ENCODE measurements at places on chromosomes 3 and 15.

DNA sequence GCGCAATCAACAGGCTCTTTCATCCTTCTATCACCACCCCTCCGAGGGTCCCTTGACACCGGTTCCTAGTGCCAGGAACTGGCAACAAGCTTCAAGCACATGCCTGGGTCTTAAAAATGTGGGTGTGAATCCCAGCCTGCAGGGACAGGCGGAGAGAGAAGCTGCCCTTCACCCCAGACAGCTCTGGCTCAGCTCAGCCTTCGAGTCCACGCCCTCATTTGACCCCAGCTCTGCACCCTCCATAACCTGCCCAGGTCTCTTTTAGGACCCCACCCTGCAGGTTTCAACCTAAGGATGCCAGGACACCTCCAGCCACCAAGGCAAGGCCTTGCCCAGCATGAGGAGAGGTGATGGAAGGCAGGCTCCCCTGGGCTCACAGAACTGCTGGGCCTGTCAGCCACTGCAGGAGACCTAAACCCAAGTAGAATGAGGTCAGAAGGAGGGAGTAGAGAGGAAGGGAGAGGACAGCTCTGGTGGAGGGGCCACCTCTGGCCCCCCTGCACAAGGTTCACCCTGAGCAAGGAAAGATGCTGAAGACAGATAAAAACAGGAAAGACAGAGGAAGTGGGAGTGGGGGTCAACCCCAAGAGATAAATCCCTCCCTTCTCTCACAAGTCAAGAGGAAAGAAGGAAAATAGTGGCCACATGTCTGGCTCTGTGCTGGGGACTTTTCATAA, 2.6 kb upstream of the LOXL1 start:
- no peak for DNase-seq

DNA sequence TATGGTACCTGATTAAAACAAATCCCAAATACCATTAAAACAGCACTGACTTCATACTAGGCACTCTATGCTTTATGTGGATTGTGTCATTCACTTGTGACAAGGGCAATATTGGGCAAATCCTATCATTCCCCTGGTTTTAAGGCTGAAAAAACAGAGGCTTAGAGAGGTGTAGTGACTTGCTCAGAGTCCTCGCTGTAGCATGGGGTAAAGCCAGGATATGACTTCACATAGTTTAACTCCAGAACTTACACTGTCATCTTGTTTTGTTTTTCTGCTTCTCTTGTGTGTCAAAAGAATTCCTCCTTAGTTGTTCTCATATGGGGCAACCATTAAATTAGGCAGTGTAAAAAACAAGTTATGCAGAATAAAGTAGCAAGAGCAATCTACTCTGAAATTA, 40.3 kb upstream of the ICE2 start:
- DNase-seq = no peak

DNA sequence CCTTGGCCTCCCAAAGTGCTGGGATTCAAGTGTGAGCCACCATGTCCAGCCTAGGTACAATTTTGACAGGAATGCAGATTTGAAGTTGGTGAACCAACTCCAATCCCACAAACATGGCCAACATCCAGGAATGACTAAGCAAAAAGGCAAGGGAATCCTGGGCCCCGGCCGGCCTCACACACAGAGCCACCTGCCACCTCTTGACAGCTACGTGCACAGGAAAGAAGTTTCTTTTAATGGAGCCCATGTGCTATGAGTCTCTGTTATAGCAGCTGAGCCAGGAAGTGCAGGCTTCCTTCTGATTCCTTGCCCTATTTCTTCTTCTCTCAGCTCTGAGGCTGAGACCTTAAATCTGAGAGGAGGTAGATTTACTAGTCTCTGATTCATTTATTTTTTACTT, 8.8 kb downstream of the TMEM40 start:
- no peak for DNase-seq

DNA sequence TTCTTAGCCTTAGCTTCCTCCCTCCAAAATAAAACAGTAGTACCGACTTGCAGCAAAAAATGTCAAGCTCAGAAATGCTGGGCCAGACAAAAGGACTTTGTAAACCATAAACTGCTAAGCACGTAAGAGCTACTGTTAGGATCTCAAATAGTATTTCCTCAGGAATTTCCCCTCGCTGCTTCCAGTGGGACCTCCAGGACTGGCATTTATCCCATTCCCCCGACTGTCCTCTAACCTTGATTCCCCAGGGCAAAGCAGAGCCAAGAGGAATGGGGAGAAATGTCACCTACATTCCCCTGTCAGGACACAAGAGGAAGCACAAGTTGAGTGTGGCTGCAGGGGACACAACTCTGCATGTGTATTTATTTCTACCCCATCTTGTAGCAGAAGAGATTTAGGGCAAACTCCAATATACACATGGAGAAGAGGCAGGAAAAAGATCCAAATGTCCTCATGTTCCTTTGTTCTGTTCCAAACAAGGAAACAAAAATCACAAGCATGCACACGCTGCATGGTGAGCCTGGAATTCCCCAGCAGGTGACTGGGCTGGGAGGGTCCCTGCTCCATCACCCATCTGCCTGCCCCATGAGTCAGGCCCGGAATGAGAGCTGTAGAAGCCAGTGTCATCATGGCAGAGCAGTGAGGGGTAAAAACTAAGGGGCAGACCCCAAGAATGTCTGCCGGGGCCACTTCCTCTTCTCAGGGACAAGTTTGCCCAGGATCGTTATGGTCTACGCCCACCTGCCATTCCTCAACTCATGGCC, 4.2 kb downstream of the STOML1 start:
- DNase-seq = no peak

- DNase-seq = no peak
Observed at GRCh38 chr3:193248848-193249468, 7.9 kb downstream of the PLAAT1 start.

Measured in stimulated activated CD8-positive, alpha-beta memory T cell treated with anti-CD3 and anti-CD28 coated beads, Interleukin-7, amount 100 ng/mL, for 1 hour (primary cell).